ENCODE measurements at places on chromosomes 16 and 17.

GRCh38 chr17:60391471-60392041, 377 bp downstream of the USP32 start:
- no peak for DNase-seq

DNA sequence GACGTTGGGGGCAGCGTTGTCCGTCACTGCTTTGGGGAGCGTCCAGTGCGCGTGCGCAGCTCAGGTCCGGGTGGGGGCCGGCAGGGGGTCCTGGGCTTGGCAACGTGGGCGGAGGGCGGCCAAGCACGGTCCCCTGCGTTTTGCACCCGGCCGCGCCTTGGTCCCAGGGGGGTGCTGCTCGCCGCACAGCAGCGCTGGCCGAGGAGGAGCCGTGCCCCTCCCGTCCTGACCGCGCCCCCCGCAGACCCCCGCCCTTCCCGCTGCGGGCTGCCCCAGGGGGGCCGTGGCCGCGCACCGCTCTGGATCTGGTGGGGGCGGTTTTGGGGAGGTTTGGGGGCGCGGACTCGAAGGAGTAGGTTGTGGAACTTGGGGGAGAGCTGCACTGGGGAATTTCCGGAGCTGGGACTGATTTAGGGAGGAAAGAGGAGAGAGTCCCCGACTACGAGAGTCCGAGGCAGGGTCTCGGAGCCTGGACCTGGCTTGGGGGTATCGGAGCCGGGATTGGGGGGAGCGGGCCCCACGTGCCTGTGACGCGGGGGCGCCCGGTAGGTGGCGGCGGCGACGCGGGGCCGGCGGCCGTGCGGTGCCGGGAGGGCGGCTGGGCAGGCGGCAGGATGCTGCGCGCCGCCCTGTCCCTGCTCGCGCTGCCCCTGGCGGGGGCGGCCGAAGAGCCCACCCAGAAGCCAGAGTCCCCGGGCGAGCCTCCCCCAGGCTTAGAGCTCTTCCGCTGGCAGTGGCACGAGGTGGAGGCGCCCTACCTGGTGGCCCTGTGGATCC, at the start of gene SLC9A5:
Gene SLC9A5 (plus strand): TSS at position 579 of the 777 bp plus-strand sequence. CDS start 36 bp downstream, at position 615.
- DNase-seq, result no peak

DNA sequence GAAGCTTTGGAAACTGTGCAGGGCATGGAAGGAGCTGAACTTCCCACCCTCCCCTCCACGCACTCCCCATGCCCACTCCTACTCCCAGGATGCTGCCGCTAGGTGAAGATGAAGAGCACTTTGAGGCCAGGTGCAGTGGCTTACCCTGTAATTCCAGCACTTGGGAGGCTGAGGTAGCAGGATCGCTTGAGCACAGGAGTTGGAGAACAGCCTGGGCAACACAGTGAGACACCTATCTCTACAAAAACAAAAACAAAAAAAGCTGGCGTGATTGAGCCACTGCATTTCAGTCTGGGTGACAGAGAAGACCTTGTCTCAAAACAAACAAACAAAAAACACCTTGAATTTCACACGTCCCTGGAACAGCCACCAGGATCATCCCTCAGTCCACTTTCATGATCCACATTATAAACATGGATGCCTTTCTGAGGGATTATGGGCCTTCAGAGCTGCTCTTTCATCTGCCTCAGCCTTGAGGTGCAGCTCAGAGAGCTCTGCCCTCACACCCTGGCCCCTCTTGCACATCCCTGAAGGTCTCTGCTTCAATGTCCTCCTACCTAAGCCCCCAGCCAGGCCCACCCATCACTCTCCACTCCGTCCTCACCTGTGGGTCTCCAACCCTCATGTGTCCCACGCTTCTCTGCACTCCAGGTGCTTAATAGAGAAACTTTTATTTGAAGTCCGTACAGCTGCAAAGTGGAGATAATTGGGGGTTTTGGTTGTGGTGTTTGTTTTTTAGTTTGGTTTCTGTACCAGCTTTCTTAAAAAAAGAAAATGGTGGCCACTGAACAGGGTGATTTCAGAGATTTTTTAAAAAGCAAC, 25.8 kb downstream of the PHB1 start:
- DNase-seq, result no peak

- no peak for DNase-seq
Measured at GRCh38 chr16:55701442-55702319, 45.9 kb downstream of the SLC6A2 start.

- no peak for DNase-seq
Measured at GRCh38 chr17:74870512-74870911, 2.3 kb downstream of the FDXR start.

DNA sequence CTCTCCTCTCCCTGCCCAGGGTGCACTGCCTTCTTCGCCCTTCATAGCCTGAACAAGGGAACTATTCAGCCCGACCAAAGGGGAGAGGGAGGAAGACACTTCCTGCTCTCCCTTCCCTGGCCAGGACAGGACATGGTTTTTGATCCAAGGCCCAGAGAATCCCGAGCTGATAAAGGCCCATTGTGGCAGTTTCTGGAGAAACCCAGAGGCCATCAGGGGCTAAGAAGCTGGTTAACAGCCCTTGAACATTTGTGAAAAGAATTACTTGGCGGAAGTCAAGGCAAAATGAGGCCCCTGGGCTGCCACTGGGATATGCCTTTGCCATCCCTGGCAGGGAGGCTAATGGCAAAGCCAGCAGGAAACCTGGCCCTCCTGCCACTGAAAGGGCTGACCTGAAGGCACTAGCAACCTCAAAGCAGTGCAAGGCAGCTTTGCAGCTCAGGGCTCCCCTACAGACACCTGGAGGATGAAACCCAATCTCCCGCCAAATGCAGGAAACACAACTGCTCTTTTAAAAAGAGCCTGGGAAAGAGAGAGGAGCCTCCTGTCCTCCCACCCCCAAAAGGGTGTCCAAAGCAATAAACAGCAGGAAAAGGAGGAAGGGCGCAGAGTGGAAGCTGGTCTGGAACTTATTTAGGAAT, 12.6 kb downstream of the PHB1 start:
- no peak for DNase-seq

- DNase-seq, result no peak
Measured at GRCh38 chr17:52660692-52661091, 502.2 kb upstream of the CA10 start.

GRCh38 chr17:77460514-77461046, 319.8 kb downstream of the SEC14L1 start:
- DNase-seq, result no peak

- peak; percentile 54 for DNase-seq
Measured at GRCh38 chr16:1379304-1380076, 27.8 kb downstream of the GNPTG start.

DNA sequence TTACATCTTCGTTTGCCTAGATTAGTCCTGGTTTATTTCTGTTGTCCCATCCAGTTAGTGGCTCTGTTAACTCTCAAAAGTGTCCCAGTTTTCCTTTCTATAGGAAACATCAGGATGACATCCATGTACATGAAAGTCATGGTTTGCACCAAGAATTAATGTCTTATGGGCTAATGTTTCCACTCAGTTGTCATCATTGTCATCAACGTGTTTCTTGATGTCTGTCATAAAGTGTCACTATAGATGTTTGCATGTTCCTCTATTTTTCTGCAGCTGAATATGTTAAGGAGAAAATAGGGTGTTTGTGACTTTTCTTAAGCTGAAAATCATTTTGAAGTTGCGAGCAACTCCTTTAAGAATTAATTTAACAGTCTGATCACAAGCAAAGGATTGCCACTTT, 567.0 kb downstream of the TMEM114 start:
- no peak for DNase-seq

GRCh38 chr16:87841340-87842208, 27.7 kb downstream of the SLC7A5 start:
- DNase-seq, result no peak

- DNase-seq, result no peak
Measured at GRCh38 chr17:74243013-74243755, 29.8 kb downstream of the TTYH2 start.

DNA sequence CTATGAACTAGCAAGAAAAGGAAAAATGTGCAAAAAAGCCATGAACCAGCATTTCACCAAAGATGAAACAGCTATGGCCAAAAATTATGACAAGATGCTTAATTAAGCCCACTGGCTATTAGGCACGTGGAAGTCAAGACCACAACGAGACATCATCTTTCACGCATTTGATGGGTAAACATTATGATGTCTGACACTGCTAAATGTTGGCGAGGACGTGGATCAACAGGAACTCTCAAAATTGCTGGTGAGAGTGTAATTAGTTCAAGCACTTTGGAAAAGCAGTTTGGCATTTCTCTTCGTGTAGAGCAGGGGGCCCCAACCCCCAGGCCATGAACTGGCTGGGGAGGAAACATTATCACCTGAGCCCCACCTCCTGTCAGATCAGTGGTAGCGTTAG, 39.6 kb upstream of the ADGRG1 start:
- no peak for DNase-seq

GRCh38 chr16:10122546-10122945, 59.7 kb downstream of the GRIN2A start:
- DNase-seq, result no peak

DNA sequence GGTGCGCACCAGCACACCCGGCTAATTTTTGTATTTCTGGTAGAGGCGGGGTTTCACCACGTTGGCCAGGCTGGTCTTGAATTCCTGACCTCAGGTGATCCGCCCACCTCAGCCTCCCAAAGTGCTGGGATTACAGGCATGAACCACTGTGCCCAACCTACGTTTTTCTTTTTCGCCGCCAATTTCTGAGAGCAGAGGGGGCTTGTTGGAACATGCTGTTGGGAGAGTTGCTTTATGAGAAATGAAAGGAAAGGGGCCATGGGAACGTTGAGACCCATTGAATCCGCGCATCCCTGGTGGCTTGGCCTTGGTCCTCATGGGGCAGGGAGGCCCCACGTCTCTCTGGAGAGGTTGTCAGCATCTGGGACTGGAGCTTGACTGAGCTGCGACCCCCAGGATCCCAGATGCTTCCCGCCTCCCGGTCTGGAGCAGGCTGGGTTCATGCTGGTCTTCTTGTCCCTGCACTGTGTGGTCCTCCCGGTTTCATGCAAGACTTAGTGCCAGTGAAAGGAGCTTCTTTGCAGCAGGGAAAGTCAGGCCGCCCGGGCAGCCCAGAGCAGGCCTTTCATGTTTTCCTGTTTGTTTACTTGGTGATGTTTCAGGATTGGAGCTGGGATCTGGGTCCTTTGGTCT, 22.8 kb downstream of the CRISPLD2 start:
- no peak for DNase-seq

GRCh38 chr17:28912281-28912937, 9.5 kb upstream of the DHRS13 start:
- no peak for DNase-seq

GRCh38 chr17:52837492-52837891, 679.0 kb upstream of the CA10 start:
- no peak for DNase-seq

DNA sequence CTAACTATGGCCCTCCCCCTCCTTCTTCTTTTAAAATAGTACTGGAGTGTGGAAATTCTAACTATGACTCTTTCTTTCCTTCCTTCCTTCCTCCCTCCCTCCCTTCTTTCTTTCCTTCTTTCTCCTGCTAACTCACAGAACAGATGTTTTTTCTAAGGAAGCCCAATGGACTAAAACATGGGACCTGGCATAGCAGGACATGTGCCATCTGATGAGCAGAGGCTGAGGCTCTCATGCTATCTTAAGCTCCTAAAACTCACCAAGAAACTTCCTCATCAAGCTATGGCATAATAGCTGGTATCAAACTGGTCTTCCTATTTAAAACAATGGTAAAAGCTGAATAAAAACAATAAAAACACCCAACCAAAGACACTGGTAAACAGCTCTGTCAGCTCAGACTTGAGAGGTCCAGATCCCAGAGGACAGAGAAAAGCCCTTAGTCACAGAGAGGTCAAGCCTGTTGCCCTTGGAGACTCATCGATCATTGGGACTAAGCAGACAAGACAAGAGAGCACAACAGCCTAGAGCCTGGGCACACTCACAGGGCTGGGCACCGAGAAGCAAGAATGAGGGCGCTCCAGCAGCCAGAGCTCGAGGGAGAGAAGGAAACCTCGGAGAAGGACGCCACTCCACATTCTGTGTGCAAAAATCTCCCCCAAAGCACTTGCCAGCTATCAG, 27.6 kb downstream of the SLC38A10 start:
- DNase-seq, result no peak

DNA sequence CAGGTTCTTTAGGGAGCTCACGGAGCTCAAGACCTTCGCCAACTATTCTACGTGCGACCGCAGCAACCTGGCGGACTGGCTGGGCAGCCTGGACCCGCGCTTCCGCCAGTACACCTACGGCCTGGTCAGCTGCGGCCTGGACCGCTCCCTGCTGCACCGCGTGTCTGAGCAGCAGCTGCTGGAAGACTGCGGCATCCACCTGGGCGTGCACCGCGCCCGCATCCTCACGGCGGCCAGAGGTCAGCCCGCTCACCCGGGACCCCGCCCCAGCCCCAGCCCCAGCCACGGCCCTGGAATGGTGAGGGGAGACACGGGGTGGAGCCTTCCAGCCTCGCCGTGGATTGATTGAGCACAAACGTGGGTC, 13.5 kb downstream of the SARM1 start:
- DNase-seq, result no peak

- no peak for DNase-seq
Measured at GRCh38 chr16:14097182-14097959, 26.3 kb downstream of the MRTFB start.

DNA sequence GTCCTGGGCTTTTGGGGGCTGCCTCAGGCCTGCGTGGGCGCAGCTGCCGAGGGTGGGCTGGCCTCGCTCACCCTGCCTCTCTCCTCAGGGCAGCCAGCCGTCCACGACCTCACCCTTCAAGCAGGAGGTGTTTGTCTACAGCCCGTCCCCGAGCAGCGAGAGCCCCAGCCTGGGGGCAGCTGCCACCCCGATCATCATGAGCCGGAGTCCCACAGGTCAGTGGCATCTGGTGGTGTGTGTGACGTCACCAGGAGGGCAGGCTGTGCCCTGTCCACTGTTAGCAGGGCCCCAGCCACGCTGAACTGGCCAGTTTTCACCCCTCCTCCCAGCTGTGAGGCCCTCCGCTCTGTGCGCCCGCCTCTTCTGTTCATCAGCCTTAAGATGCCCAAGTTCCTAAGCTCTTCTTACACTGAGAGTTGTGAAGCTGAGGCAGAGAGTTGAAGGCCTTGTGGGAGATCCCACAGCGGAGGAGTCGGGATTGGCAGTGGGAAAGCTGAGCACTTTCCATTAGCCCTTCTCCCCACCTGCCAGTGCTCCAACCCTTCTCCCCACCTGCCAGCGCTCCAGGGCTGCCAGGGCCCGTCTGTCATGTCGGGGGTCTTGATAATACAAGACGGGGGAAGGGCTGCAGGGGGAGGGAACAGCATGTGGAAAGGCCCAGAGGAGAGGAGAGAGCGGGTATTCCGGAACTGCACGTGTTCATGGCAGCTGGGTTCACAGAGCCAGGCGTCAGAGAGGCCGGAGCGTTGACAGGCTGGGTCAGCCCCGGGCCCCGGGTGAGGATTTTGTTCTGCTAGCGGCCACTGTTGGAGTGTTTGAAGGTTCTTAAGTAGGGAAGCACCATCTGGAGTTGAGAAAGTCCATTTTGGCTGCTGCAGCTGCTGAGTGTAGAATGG, 36.3 kb downstream of the OR1D5 start:
- no peak for DNase-seq

GRCh38 chr16:85651629-85652430, 36.9 kb downstream of the GINS2 start:
- DNase-seq, result no peak

GRCh38 chr17:56831369-56832095, 2.2 kb downstream of the C17orf67 start:
- DNase-seq, result no peak
